ENCODE measurements at places on chromosomes 11 and 22.

DNA sequence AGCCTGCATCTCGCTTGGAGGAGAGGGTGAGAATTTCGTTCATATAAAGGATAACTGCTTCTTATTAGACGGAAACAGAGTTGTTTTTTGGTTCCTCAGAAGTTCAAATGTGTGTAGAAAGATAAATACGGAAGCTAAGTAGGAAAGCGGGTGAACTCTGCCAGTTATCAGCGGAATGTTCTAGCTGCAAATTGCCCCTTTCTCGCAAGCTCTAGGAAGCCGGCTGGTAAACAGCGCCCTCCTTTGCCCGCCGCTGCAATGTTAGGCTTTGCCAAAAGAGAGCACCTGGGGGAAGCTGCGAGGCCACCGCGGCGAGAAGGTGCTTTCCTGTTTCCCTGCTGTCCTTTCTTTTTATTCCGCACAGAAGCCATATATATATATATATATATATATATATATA lies 67.0 kb downstream of the IGLL5 start:
- peak; percentile 16 for DNase-seq

GRCh38 chr11:134476435-134477021 lies 64.5 kb upstream of the B3GAT1 start:
- DNase-seq: no peak

DNA sequence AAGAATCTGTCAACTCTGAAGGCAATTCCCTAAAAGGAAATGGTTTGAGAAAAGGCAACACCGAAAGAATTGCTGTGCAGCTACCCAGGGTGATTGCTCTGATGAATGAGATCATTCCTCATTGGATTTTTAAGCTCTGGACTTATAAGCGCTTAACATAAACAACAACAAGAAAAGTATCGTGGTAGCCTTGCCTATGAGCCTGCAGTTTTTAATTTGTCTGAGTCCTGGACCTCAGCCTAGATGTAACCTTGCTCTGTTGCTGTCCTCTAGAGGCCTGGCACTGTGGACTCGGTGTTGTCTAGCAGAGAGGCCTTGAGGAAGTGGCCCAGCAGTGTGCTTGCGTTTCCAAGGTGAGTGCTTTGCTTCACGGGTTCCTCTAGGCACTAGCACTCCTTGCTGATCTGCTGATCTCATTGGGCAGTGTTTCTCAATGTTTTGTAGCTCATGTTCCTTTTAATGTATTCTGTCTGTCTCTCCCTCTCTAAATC lies 20.4 kb downstream of the CCDC81 start:
- no peak for DNase-seq

GRCh38 chr11:33980897-33981296 lies 70.6 kb upstream of the CAPRIN1 start:
- no peak for DNase-seq

GRCh38 chr11:62999649-63000048 lies 14.9 kb upstream of the SLC22A6 start:
- DNase-seq: no peak

- DNase-seq: no peak
Observed at GRCh38 chr11:20668844-20669819, at the start of gene NELL1. Gene NELL1 (plus strand): TSS chr11:20669586.

- no peak for DNase-seq
Observed at GRCh38 chr22:44915441-44915840, 94.4 kb downstream of the PHF21B start.

GRCh38 chr11:69448471-69449284 lies 32.8 kb upstream of the LINC01488 start:
- no peak for DNase-seq

GRCh38 chr22:23072911-23073491 lies 2.7 kb downstream of the GNAZ start:
- no peak for DNase-seq

GRCh38 chr11:1738380-1738779 lies 12.0 kb downstream of the IFITM10 start:
- no peak for DNase-seq

DNA sequence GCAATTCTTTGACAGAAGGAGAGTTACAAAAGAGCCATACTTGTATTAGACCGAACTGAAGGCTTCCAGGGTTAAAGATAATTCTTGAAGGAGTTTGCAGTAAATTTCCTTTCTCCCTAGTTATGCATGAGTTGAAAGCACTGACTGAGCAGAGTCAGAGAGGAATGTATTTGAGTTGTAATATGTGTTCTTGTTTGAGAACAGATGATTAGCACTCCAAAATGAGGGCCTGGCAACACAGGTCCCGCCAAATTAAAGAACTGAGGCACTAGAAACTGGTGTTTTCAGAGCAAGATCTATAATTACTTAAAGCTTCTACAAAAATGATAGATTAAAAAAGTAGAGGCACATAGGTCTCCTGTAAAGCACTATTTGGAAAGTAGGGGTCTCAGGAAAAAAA lies 970.4 kb downstream of the OPCML start:
- DNase-seq: no peak

- DNase-seq: no peak
Observed at GRCh38 chr11:117984476-117984875, 1.7 kb upstream of the IL10RA start.

- DNase-seq: no peak
Observed at GRCh38 chr11:64234647-64235379, 429 bp downstream of the VEGFB start.

DNA sequence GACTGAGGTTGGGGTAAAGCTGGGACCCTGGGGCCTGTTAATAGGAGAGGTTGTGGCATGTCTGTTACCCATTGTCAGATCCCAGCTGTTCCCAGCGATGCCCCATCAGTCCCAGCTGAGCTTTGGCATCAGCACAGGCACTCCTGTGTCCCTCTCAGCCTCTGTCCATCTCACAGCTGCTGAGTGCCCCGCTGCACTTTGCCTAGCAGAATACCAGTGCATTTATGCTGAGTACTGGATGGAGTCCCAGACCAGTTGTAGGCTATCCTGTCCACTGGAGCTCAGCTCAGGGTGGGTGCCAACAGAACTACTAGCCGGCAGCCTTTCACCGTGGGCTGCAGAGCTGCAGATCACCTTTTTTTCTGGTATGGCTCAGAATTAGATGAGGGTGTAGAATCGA lies 9.9 kb downstream of the FXYD6 start:
- DNase-seq: no peak

GRCh38 chr11:10909141-10909883 lies 51.5 kb upstream of the ZBED5 start:
- DNase-seq: no peak

GRCh38 chr11:45622861-45623260 lies 42.6 kb downstream of the CHST1 start:
- DNase-seq: no peak

DNA sequence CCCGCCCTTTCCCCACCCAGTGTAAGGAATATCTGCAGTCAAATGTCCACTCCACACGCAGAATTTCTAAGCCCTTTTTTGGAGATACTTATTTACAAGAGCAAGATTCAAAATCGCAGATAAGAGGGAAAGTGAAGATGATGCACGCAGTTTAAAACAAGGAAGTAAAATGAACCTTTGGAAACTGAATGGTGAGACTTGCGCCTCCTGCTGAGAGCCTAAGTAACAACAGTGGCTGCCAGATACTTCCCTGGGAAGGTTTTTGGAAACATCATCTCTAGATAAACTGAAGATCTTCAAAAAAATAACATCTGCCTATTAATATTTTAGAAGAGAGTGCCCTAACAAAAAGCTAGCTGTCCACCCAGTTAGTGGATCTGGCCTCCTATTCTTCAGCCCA lies 963.1 kb upstream of the FAT3 start:
- no peak for DNase-seq

GRCh38 chr11:6285019-6285418 lies 25.4 kb downstream of the CCKBR start:
- DNase-seq: no peak

DNA sequence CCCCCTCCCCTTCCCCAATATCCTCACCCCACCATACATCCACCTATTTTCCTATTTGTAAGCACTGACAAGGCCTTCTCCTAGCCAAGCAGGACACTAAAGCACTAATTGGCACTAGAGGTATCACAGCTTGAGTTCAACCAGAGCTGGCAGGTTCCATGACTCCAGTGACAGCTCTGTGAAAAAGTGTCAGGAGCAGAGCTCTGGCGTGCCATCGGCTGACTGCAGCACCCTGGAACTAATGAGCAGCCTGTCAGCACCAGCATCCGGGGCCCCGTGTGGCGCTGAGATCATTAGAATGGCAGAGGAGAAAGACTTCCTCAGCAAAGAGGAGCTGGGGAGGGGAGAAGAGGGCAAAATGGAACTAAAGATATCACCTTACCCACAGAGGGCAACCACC lies 847.4 kb downstream of the NTM start:
- DNase-seq: no peak

GRCh38 chr11:64089493-64089892 lies 53.8 kb downstream of the FLRT1 start:
- no peak for DNase-seq

DNA sequence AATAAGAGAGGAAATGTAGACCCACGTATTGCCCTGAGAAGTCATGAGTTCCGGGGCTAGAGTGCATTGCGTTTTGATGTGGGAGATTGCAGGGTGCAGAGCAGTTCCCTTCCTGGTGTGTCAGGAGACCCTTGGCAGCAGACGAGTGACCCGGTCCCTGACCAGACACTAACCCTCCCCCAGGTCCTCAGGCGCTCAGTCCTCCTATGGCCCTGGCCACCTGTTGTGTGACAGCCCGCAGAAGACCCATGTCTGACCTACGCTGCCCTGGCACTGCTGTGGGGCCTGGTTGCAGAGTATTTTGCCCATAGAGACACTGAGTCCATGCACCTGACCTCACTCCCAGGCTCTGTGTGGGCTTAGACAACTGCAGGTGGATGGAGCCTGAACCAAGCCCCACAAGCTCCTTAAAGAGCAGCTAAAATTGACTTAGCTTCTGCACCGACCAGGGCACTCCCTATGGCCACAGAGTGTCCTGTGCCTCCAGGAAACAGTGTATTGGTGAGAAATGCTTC lies 833.8 kb downstream of the TBC1D22A start:
- DNase-seq: no peak

DNA sequence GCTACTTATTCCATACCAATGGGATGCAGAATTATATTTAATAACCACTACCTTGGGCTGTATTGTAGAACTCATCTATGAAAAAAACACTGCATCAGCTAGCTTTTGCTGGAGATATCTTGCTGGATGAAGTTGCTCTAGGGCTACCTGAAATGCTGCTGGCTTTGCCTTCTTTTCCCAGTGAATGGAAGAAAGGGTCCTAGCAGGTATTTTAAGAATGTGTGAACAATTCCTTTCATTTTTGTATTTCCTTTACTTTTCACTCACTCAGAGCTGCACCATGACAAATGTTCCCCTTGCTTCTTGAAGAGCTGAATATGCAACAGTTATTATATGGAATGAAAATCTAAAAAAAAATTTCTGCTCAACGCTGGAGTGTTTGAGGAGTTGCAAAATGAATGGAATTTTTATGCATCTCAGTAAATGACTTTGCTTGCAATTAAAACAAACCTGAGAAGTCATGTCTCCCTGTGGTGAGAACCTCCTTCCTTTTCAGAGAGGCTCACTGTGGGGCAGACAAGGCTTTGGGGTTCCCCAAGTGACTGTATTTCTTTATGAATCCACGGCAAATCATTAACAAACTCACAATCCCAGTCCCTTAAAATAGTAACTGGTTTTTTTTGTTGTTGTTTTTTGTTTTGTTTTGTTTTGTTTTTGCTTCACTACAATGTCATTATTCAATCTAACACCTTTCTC lies 566.8 kb upstream of the KIRREL3 start:
- DNase-seq: no peak

DNA sequence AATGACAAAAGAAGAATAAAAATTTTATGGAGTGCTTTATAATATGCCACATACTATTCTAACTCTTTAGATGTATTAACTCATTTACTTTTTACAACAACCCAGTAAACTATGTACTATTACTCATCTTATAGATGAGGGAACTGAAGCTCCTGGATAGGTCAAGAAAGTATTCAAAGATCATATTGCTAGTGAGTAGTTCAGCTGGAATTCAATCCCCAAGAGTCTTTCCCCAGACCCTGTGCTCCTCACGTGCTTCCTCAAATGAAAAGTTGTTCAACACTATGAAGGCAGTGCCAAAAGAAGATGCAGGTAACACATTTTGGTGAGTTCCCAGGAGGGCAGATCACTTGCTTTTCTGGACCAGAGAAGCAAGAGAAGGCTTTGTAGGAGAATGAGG lies 46.8 kb downstream of the BTG4 start:
- DNase-seq: no peak

GRCh38 chr11:126840201-126840886 lies 160.2 kb downstream of the KIRREL3 start:
- no peak for DNase-seq

DNA sequence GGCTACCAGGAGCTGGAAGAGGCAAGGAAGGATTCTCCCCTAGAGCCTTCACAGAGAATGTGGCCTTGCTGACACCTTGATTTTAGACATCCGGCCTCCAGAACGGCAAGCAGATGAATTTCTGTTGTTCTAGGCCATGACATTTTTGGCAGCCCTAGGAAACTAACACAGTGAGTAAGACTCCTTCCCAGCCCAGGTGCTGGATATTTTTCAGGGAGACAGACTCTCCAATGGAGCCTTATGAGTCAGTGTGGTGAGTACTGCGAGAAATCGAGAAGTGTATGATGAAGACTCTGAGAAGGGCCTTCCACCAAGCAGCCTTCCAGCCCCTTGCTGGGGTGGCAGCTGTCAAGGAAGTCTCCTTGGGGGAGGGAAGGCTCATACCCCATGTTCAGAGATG lies 114.4 kb downstream of the OSBP2 start:
- DNase-seq: no peak

GRCh38 chr11:72015511-72016061 lies 16.9 kb downstream of the IL18BP start:
- DNase-seq: no peak

- no peak for DNase-seq
Observed at GRCh38 chr22:26550498-26551033, 38.3 kb upstream of the TFIP11 start.

DNA sequence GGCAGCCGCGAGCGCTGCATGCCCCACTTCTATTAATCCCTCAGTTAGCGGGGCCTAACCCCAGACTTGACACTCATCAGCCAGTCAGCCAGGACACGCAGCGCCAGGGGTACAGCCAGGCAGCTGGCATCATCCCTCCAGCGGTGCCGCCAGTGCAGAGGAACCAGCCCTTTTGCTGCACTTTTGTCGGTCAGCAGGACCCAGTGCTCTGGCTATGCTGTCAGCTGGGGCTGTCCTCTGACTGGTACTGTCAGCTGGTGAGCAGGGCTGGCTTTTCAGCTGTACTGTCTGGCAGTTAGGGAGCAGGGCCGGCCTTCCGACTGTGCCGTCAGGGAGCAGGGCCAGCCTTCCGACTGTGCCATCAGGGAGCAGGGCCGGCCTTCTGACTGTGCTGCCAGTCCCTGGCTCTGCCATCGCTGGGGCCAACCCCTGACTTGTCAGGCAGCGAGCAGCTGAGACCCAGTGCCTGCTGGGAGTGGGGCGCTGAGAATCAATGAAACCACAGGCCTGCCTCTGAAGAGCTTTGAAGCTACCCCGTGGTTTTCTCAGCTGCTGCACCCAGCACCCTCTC lies 115.4 kb downstream of the KIAA1671 start:
- peak; percentile 93 for DNase-seq
